Lung microvascular endothelial cell (primary cell): ENCODE measurements at places on chromosomes 11 and 22. TPM values are rescaled to one million over a fixed set of nuclear protein-coding genes. Genes with fewer than 3 reads are reported as not detected.
A peak's percentile ranks its signal among the peaks of the same experiment; 100 is the strongest.

DNA sequence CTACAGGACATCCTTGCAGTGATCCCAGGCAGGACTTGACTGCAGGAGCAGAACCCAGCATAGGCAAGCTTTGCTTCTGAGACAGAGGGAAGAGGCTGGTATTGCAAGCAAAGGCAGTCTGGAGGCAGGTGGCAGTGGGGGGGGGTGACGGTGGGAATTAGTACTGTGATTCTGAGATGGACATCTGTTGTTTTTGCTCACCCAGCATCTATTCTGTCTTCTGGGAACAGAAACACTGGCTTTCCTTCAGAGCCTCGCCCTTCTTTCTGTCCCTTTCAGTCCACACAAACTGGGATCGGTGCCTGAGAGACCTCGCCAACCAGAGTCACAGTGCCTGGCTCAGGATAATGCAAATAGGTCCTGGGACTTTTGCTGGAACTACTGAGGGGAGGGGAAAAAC is 31.2 kb upstream of the RASL10A start:
- DNase-seq = no peak

GRCh38 chr22:30863081-30863833 is 105.3 kb downstream of the MORC2 start:
- DNase-seq = no peak

DNA sequence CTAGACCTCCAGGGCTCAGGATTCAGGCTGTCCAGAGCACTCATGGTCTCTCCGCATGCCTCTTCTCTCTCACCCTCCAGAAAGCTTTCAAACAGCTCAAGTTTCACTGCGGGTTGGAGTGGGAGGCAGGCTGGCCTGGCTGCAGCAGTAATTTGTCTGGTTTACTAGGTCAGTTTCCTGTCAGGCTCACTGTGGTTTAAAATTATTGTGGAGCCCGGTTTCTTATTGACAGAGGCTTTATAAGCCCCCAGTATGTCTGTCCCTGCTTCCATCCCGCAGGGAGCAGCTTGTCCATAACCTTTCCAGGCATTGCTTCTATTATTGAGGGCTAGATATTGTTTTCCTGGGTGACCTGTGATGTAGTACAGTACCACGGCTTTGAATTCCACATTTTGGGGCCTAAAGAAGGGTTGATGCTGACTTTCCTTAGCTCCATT is 235.3 kb upstream of the SORL1-AS1 start:
- DNase-seq = no peak

DNA sequence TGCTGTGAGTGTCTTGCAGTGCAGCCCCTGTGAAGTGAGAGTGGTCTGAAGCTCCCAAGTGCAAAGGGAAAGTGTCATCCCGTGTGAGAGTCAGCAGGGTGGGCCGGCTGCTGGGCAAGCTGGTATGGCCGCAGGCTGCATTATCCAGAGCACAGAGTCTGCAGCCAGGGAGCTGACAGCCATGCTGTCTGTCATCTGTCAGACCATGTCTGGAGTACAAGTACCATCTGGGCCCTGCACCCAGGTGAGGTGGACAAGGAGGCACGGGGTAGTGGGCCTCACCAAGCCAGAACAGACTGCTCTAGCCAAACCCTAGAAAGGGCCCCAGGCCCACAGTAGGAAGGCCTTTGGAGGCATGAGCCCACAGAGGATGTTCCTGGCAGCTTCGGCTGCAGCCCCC is 20.2 kb downstream of the LMO1 start:
- no peak for DNase-seq

DNA sequence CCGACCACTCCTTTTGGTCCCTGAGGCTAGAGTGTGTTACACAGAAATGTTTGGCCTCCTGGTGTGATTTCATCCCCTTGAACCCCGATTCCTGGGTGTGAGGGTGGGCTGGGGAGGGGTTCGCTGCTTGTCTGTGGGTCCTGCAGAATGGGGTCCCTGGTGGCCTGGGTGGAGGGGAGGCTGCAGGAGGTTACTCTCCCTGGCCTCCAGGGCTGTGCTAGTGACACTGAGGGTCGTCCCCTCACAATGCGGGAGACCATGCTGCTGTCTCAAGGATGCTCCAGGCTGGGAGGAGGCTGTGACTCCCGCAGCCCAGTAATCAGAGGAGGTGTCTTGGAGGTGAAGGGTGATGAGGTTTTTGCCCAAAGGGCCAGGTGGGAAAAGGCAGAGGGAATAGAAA is 17.0 kb upstream of the OMP start:
- DNase-seq = no peak

DNA sequence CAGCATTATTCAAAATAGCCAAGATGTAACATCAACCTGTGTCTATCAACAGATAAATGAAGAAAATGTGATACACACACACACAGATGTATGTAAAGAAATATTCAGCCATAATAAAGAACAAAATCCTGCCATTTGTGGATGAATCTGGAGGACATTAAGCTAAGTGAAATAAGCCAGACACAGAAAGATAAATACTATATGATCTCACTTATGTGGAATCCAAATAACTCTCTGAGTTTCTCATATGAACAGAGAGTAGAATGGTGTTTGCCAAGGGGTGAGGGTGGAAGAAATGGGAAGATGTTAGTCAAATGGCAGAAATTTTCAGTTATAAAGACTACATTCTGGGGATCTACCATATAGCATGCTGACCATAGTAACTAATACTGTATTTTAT is 224.2 kb downstream of the GUCY1A2 start:
- DNase-seq = no peak

DNA sequence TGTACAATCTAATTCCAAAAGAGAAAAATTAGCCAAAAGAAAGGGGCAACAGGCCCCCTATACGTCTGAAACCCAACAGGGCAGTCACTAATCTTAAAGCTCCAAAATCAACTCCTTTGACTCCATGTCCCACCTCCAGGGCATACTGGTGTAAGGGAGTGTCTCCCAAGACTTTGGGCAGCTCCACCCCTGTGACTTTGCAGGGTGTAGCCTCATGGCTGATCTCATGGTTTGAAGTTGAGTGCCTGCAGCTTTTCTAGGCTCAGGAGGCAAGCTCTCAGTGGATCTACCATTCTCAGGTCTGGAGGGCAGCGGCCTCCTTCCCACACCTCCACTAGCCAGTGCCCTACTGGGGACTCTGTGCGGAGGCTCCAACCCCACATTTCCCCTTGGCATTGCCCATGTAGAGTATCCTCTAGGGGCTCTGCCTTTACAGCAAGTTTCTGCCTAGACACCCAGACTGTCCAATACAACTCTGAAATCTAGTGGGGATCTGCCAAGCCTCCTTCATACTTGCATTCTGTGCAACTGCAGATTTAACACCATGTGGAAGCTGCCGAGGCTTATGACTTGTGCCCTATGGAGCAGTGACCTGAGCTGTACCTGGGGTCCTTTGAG is 94.5 kb downstream of the TRIM29 start:
- DNase-seq = no peak

DNA sequence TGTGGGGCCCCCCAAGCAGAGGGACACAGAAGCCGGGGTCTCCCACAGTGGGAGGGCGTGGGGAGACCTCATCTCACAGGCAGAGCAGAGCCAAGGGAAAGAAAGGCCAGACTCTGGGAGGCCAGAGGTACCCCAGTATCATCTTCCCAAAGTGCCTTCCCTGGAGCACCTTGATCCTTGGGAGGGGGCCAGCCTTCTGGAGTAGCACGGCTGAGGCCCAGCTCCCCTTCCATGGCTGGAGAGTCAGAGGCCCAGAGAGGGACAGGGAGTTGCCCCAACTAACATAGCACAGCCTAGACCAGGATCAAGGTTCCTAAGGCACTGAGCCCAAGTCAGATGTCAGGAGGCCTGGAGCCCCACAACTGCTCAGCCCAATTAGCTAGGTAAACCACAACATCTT is 50.6 kb downstream of the ELFN2 start:
- no peak for DNase-seq

GRCh38 chr11:96097844-96098421 is 174.0 kb upstream of the MTMR2 start:
- no peak for DNase-seq

DNA sequence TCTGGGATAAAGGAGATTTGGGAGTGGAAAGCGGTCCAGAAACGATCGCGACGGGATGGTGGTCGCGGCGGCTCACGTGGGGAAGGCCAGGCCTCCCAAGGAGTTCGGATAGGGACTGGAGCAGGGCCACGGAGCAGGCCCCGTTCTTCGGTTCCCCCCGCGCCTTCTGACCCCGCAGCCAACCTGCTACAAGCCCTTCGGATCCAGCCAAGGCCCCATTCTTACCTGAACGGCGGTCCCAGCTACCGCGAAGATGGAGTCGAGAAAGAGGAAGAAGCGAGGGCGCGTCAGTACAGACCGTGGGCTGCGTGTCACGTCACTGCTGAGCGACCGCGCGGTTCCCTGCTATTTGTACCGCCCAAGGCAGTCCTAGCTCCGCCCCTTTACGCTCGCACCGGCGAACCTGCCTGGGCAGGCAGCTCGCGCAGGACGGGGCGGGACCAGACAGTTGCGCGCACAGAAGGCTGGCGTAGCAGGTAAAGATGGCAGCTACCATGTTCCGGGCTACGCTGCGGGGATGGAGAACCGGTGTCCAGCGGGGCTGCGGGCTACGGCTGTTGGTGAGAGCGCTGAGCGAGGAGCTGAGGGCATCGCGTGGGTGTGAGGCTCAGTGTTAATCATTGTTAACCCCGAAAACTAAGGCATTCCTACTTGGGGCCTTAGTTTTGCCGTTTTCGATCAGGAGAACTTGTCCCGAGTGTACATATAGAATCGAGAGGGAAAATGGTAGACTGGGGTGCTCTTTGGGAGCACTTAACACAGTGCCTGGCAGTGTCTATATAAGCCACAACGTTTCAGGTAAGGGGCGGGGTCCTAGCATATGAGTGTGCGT is at the start of the genes FAU and MRPL49:
FAU (minus strand) TSS at position 270 of the 832 bp plus-strand sequence. CDS start 321 bp downstream, outside the sequence.
MRPL49 (plus strand) TSS at position 457 of the 832 bp plus-strand sequence; CDS start at position 483, 26 bp downstream.
- peak; percentile 99 for DNase-seq

DNA sequence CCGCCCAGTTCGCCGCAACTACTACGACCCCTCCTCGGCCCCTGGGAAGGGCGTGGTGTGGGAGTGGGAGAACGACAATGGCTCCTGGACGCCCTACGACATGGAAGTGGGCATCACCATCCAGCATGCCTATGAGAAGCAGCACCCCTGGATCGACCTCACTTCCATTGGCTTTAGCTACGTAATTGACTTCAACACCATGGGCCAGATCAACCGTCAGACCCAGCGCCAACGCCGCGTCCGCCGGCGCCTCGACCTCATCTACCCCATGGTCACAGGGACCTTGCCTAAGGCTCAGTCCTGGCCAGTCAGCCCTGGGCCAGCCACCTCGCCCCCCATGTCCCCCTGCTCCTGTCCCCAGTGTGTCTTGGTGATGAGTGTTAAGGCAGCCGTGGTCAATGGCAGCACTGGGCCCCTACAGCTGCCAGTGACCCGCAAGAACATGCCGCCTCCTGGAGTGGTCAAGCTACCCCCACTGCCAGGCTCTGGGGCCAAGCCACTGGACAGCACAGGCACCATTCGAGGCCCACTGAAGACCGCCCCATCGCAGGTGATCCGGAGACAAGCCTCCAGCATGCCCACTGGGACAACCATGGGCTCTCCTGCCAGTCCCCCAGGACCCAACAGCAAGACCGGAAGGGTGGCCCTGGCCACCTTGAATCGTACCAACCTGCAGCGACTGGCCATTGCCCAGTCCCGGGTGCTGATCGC is 10.0 kb downstream of the DTX4 start:
- no peak for DNase-seq

- DNase-seq = no peak
Observed at GRCh38 chr22:22756109-22756508, 111.7 kb downstream of the GGTLC2 start.

- DNase-seq = no peak
Observed at GRCh38 chr11:83649528-83649855, 363.3 kb upstream of the CCDC90B start.

DNA sequence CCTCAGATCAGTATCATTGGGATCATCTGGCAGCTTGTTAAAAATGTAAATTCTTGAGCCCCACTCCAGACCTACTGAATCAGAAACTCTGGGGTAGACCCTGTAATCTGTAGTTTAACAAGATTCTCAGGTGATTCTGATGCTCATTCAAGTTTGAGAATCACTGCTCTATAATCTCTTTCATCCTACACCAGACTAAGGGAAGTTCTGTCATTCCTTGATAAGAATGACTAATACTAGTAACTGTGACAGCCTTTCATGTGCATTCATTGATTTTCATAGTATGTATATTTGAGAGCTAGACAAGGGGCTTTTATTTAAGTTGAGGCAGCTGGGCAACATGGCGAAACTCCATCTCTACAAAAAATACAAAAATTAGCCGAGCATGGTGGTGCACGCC is 30.0 kb downstream of the NAT10 start:
- DNase-seq = no peak

- DNase-seq = no peak
Observed at GRCh38 chr11:27088353-27088752, 47.7 kb downstream of the BBOX1 start.

DNA sequence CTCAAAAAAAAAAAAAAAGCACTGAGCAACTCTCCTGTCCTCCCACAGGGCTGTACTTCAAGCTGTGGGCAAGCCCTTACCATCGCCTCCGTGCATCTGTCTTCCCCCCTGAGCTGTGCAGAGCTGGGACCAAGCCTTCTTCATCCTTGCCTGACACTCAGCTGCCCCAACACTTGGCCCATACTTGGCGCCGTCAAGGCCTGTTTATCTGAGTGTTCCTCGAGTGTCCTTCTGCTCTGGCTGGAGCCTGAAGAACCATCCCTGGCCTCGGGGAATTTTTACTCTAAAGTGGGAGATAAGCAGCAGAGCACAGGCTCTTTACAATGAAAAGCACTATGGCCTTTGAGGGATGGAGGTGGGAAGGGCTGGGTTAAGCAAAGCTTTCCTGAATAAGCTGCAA is 1.6 kb upstream of the TIRAP start:
- no peak for DNase-seq

DNA sequence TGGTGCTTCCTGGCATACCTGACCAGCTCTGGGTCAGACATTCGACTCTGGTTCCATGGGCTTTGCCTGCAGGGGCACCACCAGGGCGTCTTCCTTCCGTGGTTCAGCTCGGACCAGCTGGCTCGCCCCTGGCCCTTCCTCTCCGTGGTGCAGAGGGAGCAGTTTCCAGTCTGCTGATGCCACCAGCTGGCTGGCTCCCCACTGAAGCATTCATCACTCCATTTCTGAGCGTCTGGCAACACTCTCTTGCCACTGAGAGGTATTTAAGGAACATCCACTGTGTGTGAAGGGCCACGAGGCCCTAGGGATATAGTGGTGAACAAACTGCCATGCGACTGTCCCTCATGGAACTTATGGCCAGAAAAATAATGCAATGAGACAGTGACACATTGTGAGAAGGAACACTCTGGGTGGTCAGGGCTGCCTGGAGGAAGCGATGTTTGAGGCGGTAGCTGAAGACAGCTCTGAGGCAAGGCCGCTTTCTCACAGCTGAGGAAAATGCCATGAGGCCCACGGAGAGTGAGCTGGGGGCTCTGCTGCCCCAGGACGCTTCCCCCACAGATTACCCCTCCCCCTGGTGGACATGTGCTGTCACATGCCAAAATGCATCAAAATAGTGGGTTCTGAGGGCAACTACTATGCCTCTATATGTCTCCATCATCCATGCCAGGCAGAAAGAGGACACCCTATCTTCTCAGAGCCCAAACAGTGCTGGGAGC is 44.9 kb upstream of the ARFGAP3 start:
- no peak for DNase-seq

GRCh38 chr11:706439-706956 is 467 bp downstream of the EPS8L2 start:
- no peak for DNase-seq

WNT11 gene
- 0.40 TPM in 1 of 2 replicates, not detected in the other for total RNA-seq

C22orf31 gene
- not detected in 2 replicates for total RNA-seq

DDIAS gene
- 1.8 and 3.5 TPM in 2 replicates for total RNA-seq

HTR3A gene
- not detected in 2 replicates for total RNA-seq

C11orf98 gene
- total RNA-seq = 25.5 and 37.5 TPM in 2 replicates

CD6 gene
- total RNA-seq = not detected in 2 replicates

MRGPRX4 gene
- 0.79 and 0.87 TPM in 2 replicates for total RNA-seq

MYRF gene
- total RNA-seq = 0.20 and 0.22 TPM in 2 replicates

GAL3ST3 gene
- total RNA-seq = 0.20 and 0.22 TPM in 2 replicates

PRG3 gene
- not detected in 2 replicates for total RNA-seq

LINC01488 gene
- under 0.01 TPM in 1 of 2 replicates, not detected in the other for total RNA-seq
